NCI-H1436 treated with DMSO at 0.1 percent for 48 hours (cell line): ENCODE measurements at places on chromosomes 2 and 18.

DNA sequence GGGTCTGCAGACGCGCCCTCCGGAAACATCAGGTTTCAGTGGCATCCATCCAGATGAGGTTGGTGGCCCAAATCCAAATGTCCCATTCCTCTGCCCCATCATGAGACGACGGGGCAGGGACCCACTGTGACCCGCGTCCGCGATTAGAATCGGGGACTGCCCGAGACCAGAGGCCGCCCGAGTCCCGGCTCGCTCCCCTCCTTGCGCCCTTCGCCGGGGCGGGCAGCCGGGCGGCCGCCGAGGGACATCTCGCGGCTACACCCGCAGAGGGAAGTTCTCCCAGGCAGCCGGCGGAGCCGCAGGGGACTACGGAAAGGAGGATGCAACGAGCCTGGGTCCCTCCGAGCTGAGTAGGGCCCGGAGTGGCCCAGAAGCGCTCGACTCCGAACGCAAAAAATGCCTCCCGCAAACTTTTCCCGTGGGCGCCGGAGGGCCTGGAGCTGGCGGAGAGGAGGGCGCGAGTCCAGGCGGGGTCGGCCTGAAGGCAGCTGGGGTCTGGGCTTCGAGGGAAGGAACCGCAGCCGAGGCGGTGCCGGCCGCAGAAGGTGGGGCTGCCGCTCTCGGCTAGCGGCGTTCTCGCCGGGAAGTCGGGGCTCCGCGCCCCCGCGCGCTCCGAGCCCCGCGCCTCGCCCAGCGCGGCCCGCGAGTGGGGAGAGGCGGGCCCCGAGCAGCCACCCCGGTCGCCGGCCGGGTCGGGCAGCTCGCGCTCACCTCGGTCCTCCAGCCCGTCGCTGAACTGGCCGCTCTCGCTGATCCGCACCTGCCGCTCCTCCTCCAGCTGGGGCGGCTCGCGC lies 580 bp downstream of the TMEM163 start:
- no peak for DNase-seq

DNA sequence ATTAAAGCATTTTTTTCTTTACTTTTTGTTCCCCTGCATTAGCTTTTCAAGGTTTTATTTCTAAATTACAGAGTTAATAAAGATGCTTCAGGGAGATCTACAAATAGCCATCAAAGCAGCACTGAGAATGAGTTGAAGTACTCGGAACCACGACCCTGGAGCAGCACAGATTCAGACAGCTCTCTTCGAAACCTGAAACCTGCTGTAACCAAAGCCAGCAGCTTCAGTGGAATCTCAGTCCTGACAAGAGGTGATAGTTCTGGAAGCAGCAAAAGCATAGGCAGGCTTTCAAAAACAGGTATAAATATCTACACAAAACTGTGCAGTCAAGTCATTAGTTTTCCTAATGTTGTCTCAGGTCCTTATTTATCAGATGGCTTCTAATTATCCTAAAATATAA lies 102.8 kb upstream of the UBXN4 start:
- DNase-seq: no peak

DNA sequence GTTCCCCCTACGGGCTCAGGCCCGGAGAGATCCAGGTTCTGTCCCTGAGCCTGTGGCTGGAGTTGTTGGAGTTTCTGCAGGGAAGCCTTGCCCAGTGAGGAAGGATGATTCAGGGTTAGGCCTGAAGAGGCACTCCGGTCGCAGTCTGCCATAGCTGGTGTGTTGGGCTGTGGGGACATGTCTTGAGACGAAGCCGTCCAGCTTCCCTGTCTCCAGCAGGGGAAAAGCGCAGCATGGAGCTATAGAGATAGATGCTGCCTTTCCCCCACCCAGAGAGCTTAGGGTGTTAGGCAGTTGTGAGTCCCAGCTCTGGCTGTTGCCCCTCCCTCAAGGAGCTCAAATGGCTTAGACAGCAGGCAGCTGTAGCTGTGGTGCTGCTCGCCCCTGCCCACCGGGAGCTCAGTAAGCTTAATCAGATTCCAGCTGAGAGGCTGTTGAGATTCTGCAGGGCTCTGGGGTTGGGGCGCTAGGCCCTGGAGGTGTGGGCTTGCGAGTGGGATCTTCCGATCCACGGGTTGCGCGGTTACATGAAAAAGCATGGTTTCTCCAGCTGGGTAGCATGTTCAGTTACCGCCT lies 103.9 kb downstream of the PMAIP1 start:
- DNase-seq: no peak

- no peak for DNase-seq
These were observed 13.1 kb downstream of the CASP10 start for GRCh38 chr2:201196003-201196402.

DNA sequence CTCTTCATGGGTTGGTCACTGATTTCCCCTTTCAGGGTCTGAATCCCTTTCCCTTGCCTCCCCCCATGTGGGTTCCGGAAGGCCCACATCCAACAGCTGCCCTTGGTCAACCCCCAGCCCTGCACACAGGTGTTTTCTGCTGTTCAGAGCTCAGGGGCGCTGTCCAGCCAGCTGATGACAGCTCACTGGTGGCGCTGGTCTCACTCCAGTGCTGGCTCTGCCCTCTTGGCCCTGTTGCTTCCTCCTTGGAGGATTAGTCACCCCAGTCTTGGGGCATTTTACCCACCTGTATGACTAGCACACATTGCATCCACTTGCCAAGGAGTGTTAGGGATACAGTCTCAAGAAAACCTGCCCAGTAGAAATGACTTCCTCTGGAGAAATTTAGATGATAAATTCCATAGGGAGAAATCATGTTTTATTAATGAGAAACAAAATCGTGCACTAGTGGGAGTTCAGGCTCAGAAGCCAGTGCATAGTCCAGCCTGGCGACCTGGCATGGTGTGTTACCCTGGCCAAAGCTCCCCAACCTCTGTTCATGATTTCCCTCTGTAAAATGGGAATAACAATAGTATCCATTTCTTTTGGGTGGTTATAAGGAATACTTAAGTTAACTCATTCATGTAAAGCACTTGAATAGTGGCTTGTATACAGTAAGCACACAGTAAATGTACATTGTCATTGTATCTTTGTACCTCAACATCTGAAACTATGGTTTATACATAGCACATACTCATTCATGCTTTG lies 21.6 kb downstream of the CRIM1 start:
- no peak for DNase-seq

DNA sequence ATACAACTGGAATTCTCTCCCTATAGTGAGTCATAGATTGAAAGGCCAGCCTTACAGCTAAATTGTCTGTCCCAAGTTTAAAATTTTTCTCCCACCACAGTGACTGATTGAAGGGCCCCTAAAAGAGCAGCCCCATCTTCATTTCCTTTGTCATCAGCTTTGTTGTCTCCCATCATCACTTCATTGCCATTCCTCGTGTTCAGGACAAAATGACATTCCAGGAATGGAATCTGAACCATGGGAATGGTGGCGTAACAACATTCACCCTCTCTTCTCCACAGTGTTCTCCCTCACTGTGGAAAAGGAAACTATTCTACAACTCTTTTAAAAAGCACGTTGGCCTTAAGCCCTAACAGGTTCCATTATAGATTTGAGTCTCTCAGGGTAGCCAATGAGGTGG lies 52.1 kb downstream of the PSTPIP2 start:
- DNase-seq: no peak

GRCh38 chr2:120934574-120935338 lies 199.1 kb downstream of the GLI2 start:
- DNase-seq: no peak

- DNase-seq: no peak
These were observed 108.6 kb downstream of the COMMD1 start for GRCh38 chr2:62014102-62014501.

- DNase-seq: no peak
These were observed 260.7 kb upstream of the KLHL29 start for GRCh38 chr2:23124214-23124750.

DNA sequence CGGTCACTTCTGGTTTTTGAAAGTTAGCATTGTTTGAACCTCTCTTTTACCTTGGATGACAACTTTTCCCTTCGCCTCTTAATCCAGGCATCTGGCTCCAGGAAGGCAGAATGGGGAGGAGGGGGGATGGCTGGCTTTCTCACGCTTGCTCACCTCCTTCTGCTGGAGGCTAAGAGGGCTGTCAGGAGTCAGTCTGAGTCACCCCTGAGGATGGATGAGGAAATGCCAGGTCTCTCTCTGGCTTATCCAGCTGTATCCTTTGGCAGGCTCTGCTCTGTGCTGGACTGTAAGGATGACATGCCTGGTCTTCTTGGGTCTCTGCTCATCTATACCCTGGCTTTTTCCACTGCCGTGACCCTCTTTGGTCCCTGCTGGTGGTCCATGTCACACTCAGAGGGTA lies 142.9 kb upstream of the GYPC start:
- DNase-seq: no peak

- DNase-seq: no peak
These were observed 32.6 kb downstream of the DSEL start for GRCh38 chr18:67483952-67484351.
